ENCODE measurements at places on chromosomes 2 and 18.

- no peak for DNase-seq
Observed at GRCh38 chr18:10860928-10861327, 288.4 kb downstream of the PIEZO2 start.

GRCh38 chr2:6833300-6833604, 32.5 kb downstream of the CMPK2 start:
- DNase-seq: no peak

DNA sequence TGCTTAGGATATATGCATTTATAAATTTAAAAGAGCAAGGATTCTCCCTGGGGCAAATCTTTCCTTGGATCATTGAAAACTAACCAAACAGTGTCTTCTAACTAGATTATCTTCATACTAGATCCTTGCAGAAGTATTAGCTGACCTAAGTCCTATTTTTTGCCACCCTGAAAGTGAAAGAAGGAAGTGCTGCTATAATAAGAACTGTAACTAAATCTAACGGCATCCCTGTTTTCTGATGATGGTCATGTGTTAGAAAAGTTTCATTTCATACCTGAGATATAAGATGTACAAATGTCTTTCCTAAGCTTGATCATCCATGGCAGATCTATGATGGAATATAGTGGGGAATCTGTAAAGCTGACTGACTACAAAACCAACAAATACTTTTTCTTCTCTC, 102.7 kb downstream of the MAP2 start:
- DNase-seq: peak; percentile 27

DNA sequence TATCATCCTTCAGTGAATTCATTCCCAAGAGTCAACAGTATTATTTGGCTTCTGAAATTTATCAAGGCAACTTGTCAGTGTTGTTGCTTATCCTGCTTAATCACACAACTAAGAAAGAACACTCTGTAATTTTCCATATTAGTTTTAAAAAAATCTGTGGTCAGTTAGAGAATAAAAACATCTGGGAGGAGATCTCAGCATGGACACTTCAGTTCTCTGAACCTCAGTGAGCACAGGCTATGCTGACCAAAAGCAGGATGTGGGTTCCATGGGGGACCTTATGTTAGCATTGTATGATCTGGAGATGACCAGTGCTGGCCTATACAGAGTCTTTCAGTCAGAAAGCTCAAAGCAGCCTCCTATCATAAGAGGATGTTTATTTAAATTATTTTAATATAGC, 79.1 kb upstream of the KLHL14 start:
- no peak for DNase-seq

DNA sequence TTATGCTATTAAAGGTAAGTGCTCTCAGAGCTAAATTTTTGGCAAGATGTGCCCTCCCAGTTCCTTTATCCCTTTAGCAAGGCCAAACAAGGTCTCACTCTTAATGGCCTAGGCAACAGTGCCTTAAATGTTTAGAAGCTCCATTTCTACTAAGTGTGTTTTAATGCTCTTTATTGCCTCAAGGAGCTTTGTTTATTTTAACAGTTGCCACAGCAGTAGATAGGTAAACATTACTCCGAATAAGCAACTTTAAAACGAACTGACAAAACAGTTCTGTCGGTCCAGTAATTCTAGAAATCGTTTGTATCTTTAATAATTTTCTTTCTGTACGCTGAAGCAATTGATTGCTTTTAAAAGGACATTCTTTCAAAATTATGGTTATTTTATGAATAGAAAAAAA, 74.5 kb downstream of the PIEZO2 start:
- no peak for DNase-seq

GRCh38 chr2:147433822-147434221, 411.0 kb upstream of the ACVR2A start:
- no peak for DNase-seq

DNA sequence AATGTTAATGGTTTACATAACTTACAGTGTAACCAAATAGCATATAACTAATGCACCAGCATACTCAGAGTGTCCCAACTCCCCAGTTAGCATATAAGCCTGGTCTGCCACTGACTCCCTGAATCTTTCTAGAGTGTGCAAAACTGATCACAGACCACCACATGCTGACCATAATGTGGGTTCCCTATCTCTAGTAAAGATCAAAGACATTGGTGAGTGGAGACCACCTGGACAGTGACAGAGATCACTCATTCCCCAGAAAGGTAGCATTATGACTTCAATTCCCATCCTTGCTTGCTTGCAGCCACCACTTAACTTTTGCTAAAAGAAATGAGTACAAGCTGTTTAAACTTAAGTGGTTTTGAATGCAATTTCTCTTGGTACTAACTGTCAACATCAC, 39.0 kb downstream of the KANSL1L start:
- DNase-seq: no peak

DNA sequence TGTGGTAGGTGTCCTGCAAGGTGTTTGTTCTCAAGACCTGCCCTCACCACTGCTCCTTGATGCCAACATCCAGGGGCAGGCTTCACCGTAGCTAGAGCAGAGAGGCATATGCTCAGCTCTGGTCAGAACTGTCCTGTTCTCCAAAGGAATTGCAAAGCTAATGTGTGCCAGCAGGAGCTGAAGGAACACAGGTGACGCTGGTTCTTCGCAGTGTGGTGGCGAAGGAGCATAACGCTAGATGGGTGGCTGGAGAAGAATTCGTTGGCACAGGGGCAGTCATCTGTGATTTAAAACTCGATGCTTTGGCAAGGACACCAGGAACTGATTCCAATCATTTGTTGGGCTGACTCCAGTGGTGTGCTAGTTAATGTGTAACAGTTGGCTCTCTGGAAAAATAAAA, 11.4 kb upstream of the PER2 start:
- DNase-seq: no peak

- no peak for DNase-seq
Observed at GRCh38 chr2:82478641-82479040, 1980.4 kb downstream of the SUCLG1 start.

Measured in KBM-7 (cell line).